ENCODE measurements at places on chromosomes 13 and 19.
A peak's percentile ranks its signal among the peaks of the same experiment; 100 is the strongest.

DNA sequence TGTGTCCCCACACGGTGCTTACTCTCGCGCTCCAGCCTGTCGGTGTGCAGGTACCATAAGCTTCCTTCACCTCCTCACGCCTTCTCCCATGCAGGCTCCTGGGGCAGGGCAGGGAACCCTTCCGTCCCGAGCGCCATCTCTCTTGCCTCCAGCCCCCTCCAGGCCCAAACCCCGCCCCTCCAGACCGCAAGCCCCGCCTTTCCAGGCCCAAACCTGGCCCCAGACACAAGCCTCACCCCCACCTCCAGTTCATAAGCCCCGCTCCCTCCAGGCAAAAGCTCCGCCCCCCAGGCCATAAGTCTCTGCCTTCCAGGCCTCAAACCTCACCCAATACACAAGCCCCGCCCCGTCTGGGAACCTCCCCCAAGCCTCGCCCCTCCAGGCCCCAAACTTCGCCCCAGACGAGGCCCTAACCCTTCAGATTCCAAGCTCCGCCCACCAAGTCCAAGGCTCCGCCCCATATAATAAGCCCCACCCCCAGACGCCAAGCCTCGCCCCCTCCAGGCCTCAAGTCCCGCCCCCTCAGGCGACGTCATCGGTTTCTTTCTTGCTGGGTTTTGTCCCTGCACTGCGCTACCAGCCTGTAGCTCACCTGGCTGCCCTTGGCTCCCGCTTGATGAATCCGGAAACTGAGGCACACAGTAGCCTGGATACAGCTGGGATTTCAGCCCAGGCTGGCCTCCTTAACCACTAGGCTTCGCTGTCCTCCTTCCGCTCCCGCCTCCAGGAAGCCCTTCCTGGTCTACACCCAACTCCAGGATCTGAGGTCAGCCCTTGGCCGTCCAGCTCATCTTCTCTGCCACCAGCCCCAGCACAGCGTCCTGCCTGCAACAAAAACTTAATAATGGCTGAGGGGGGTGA, 16.1 kb downstream of the MKNK2 start:
- DNase-seq, result peak; percentile 56

- DNase-seq, result no peak
Observed at GRCh38 chr13:24162604-24163003, 2.1 kb downstream of the SPATA13 start.

- no peak for DNase-seq
Observed at GRCh38 chr13:33328701-33329100, 43.1 kb upstream of the STARD13 start.

DNA sequence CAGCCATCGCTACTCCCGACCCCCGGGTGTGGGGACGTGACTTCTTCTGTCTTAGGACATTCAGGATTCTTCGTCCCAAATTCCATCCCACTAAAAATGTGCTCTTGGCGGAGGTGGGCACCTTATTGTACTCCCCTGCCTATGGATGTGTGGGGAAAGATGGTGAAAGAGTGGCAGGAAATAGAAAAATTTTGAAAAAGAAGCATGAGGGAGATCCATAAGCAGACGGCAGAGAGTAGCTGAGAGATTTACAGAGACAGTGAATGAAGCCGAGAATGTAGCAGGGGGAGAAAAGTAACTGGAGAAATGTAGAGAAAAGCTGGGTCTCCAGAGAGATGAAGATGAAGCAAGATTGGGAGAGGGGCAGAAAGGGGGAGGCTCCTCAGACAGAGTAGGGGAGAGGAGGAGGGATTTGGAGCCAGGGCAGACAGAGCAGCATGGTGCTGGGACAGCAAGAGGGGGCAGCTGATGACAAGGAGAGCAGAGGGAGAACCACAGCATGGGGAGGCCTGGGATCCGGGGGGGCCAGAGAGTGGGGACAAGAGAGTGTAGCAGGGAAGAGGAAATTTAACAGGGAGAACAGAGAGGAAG, 843 bp downstream of the ZNF610 start:
- DNase-seq, result no peak

- DNase-seq, result no peak
Observed at GRCh38 chr13:41701676-41702075, 244.3 kb downstream of the RGCC start.

DNA sequence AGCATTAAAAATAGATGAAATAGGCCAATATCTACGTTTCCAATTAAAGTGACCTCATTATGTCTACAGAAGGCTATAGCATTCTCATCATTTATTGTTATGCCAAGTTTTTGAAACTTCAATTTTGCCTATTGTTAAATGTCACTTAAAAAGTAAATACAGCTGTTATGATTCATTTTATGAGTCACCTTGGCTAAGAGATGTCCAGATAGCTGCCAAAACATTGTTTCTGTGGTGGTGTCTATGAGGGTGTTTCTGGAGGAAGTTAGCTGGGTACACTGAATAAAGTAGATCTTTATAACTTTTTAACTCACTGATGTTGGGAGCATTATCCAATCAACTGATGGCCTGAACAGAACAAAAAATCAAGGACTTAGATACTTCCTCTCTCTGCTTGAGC, 1209.7 kb upstream of the PCDH9 start:
- DNase-seq, result no peak

DNA sequence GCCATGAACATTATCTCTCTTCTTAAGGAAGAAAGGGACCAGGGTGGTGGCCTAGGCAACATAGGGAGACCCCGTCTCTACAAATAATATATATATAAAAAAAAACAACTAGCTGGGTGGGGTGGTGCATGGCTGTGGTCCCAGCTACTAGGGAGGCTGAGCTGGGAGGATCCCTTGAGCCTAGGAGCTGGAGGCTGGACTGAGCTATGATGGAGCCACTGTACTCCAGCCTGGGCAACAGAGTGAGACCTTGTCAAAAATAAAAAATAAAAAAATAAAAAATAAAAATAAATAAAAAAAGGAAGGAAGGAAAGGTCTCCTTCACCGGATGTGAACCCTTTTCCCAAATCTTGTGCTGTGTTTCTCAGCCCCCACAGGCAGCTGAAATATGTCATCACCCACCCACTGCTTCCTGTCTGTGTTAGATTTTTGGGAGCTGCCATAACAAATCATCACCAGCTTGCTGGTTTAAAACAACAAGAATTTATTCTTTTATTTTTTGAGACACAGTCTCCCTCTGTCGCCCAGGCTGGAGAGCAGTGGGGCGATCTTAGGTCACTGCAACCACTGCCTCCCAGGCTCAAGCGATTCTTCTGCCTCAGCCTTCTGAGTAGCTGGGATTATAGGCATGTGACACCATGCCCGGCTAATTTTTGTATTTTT, 9.5 kb upstream of the TSPAN16 start:
- no peak for DNase-seq

- DNase-seq, result no peak
Observed at GRCh38 chr19:16896146-16897028, 7.6 kb downstream of the F2RL3 start.

GRCh38 chr13:99042521-99043250, 64.8 kb upstream of the DOCK9 start:
- DNase-seq, result no peak

DNA sequence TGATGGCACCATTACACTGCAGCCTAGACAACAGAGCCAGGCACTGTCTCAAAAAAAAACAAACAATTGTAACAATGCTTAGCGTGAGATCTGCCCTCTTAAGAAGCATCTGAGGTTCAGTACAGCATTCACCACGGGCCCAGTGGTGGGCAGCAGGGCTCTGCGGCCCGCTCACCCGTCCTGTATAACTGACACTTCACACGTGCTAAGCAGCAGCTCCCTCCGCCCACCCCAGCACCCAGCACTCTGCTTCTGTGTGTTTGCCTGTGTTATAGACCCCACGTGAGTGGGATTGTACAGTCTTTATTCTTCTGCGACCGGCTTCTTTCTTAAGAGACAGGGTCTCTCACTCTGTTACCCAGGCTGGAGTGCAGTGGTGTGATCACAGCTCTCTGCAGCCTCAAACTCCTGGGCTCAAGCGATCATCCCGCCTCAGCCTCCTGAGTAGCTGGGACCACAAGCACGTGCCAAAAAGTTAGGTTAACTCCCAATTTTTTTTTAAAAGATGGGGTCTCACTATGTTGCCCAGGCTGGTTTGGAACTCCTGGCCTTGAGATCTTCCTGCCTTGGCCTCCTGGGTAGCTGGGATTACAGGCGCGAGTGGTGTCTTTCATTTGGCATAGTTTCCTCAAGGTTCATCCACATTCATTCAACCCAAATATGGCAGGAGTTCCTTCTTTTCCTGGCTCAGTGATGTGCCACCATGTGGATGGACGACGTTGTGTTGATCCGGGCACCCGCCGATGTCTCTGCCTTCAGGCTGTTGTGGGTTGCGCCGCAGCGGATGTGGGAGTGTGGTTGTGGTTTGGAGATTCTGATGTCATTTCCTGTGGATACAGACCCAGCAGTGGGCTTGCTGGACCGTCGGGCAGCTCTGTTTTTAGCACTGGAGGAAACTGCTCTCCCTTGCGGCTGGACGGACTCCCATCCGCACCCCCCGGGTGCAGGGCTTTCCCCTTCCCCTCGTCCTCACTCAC, 170.0 kb downstream of the KDM4B start:
- DNase-seq, result peak; percentile 65

- DNase-seq, result no peak
Observed at GRCh38 chr19:55147545-55148251, 1.3 kb downstream of the TNNT1 start.

- no peak for DNase-seq
Observed at GRCh38 chr19:4523306-4524110, 5.2 kb upstream of the PLIN4 start.

- DNase-seq, result no peak
Observed at GRCh38 chr13:67036699-67037457, 193.3 kb downstream of the PCDH9 start.

DNA sequence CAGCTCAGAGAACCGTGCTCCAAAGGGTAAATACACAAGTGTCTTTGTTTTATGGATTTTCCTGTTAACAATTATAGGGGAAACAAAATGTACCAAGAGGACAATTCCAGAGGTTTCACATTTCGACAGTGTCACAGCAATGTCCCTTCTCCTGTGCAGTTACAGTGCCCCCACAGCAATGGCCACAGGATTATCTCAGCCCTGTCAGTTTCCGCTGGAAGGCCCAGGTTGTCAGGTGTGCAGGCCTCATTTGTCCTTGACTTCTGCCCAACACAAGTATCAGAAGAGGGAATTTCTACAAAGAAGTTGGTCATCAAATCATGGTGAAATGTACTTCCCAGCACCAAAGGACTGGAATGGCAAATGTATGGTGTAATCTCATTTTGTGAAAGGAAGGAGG, 11.2 kb upstream of the N4BP2L2 start:
- no peak for DNase-seq

- DNase-seq, result no peak
Observed at GRCh38 chr19:5139583-5140325, 170.8 kb downstream of the KDM4B start.

DNA sequence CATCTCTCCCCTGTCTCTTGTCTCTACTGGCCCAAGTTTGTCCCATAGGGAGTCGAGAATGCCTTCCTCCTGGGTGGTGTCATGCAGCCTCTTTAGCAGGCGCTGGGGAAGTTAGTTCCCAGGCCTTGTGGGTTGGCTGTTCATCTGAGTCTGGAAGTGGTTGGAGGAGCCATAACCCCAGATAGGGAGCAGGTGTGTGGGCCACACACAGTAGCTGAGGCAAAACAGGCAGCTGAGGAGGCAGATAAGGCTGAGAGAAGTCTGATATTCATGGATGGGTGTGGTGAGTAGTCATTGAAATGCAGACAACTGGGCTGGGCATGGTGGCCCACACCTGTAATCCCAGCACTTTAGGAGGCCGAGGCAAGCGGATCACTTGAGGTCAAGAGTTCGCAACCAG, 40.9 kb upstream of the KPNA3 start:
- no peak for DNase-seq

GRCh38 chr19:42229855-42230351, 9.8 kb downstream of the ZNF526 start:
- no peak for DNase-seq
